Central memory CD4-positive, alpha-beta T cell (primary cell): ENCODE measurements at places on chromosomes 6 and 20.

DNA sequence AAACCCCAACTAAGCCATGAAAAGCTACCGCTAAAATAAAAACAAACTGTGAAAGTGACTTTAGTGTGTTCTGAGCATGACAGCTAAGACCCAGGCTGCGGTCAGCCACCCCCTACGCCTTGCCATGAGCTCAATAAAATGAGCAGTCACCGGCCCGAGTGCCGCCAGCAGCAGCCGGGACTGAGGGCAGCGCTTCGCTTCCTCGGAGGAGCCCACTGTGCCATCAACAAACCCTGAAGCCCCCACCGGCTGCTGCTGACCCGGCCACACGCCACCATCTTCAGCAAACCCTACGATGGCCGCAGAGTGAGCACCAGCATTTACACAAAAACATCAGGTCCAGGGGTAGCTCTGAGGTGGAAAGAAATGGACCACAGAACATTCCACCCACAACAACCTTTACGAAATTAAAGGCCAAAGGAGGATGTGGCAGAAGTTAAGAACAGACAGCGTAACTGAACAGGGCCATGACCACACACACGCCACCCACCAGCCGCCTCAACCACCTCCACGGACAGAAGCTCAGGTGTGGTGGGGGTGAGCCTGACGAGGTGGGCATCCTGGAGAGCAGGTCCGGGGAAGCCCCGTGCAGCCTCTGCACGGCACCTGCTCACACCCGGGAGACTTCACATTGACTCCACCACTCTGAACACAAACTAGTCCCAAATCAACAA is 67.0 kb downstream of the THBS2 start:
- DNase-seq = no peak

DNA sequence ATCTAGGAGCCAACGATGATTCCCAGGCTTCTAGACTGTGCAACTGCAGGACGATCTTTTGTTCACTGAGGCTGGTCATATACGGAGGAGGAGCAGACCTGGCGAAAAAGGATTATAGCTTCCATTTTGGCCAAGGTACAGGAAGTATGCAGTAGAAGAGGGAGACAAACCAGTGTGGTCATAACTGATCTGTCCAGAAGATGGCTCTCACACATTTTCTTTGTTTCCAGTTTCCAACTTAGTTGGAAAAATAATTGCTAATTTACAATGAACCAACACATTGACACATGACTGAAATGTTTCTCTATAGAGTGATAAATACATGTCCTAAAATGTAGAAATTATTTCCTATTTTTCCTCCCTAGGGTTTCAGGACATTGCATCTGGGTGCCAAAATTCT is 364.1 kb upstream of the BTBD3 start:
- DNase-seq = no peak

- DNase-seq = no peak
Measured at GRCh38 chr6:7267466-7268091, 45.4 kb downstream of the SSR1 start.

DNA sequence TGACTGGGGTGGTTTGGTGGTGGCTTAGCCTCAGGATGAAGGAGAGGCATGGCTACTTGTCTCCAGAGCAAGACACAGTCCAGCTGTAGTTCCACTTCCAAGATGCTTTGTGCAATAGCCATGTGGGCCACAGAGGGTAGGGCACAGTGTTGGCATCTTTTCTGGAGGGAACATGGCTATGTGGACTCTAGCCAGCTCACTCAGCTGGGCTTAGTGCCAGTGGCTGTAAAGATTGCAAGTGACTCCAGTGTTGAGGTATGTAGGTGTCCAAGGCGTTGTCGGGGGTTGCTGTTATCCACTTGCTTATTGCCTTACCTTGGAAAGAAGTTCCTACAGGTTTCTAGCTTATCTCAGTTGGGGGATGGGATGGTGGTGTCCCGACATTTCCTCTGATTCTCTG is 233.4 kb downstream of the CD109 start:
- DNase-seq = no peak

- no peak for DNase-seq
Measured at GRCh38 chr6:52210227-52210626, 24.1 kb downstream of the IL17A start.

GRCh38 chr6:31430449-31430848 is 27.1 kb downstream of the MICA start:
- DNase-seq = peak; percentile 10

DNA sequence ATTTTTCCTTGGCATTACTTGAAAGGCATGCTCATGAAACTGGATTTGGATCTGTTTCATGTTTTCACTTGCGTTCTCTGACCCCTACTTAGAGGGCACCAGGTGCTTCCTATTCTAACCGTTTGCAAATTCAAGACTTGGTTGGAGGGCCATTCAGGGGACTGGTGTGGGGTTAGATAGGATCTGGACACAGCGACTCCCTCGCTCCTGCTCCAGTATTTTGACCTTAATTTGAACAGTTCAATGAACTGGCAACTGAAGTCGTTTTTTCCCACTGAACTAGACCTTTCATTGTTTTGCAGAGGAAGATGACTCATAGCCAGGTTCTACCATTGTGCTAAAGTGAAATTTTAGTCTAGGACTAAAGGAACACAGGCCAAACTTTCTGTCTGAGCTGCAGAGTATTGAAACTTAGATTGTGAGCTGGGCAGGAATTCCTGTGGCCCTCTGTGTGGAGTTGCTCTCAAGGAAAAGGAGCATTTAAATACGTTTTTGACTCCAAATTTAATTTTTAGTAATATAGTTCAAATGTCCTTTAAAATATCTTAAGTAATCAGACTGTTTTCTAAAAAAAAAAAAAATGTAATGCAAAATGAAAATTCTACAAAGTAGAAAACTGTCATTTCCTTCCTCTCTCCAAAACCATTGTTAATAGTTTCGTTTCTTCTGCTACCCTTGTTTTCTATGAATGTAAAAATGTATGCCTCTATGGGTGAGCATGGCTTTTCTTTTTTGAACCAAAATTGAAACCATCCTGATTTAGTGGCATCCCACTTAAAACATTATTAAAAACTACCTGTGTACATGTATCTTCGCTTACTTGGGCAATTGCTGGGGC is 64.8 kb downstream of the UTRN start:
- DNase-seq = peak; percentile 44

GRCh38 chr6:40910260-40910893 is 128.6 kb downstream of the UNC5CL start:
- no peak for DNase-seq

GRCh38 chr6:84769306-84769705 is 4.9 kb upstream of the TBX18 start:
- DNase-seq = no peak

GRCh38 chr20:41133709-41134361 is 3.5 kb upstream of the PLCG1 start:
- DNase-seq = peak; percentile 58
